Activated T-cell treated with anti-CD3 and anti-CD28 coated beads for 24 hours (primary cell): ENCODE measurements at places on chromosomes 5 and 9.

DNA sequence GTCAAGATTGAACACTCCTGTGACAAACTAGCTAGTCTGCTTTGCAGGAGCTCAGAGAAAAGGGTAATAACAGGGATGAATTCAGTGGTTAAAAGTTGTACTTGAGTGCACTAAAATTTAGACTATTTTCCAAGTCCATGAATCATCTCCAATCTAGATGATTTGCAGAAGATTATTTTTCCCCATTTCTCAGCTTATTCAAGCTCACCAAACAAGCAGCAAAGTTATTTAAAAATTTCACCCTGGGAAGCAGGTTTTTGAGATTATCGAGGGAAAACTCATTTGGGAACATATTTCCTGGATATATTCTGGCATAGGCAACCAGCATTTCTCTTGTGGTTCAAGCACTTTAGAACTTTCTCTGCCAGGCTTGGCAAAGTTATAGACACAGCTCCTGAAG is 311.4 kb downstream of the TLE1 start:
- no peak for DNase-seq

DNA sequence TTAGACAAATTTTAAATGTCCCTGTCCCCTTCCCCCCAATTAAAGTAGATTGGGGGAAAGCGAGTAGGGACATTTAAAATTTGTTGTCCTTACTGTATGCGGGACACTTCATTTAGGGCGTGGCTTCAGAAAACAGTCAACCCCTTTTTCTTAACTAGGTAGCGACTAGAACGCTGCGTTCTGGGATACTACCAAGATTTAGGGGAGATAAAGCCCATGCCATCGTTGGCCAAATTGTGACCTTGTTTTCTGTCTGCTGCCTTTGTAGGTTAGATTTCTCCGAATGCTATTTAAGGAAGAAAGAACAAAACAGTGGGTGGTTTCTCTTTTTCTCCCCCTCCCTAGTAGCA is 1.2 kb downstream of the CKS2 start:
- DNase-seq, result no peak

DNA sequence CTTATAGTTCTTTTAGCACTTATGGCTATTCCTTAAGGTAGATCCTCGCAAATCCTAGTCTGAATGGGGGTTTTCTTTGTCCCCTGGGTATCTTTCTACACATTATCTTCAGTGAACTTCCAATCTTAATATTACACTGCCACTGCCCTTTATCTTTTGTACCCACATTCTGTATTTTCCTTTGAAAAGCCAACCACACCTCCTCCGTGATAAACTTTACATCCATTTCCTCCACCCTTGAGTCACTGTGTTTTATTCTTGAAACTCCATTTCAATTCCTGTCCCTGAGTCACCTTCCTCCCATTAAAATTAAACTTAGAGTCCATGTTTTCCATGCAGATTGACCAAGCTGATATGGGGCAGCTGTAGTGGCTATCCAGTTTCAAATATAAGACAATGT is 43.2 kb upstream of the RICTOR start:
- no peak for DNase-seq

DNA sequence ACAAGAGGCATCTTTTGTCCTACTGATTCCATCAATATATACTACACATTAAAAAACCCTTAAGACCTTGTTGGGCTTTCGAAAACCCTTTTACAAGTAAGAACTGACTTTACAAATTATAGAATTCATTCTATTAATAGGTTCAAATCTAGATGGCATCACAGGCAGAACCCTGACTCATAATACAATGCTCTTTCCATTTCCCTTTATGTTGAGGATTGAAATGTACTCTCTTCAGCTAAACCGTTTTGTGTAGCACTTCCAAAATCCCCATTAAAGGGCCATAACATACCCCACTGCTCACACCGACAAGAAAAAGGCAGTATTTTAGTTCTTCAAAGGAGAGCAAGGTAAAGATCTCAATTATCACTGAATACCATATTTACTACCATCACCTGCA is 11.2 kb downstream of the CSNK1A1 start:
- DNase-seq, result no peak

- DNase-seq, result peak; percentile 44
Observed at GRCh38 chr9:136403915-136404800, 4.2 kb upstream of the SNAPC4 start.

- no peak for DNase-seq
Observed at GRCh38 chr5:119367502-119368237, 11.9 kb downstream of the TNFAIP8 start.

DNA sequence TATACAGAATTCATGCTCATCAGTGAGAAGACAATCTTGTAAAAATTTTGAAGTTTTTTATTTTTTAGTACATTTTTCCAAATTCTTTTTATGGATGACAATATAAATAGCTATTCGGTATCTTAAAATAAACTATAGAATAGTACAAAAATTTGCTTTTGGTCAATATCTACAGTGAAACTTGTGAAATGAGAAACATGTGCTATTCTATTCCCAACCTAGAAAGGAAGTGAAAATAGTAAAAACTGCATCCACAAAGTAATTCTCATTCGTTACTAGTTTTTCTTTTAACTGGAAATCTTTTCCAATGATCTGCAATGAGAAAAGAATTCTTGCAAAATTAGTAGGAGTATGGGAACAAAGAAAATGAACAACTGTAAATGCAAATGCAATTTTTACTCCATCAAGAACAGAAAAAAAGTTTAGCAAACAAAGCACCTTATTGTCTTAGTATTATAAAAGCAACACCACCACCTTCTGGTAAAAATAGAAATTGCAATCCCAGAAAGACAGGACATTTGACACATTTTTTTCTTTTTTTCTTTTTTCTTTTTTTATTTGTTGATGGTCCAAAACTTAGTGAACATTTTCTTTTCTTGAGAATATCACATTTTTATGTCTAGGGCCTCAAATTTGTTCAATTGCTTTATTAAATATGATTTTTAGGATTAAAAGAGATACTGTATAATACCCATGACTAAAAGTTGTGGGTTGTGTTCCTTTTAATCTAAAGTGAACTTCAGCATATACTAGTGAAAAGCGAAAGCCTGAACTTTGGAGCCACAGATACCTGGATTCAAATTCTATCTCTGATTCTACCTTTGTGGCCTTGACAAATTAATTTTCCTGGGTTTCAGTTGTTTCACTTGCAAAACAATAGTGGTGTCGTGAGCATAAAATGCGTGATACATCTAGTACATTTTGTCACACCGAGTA is 72.3 kb downstream of the SLCO4C1 start:
- DNase-seq, result no peak

DNA sequence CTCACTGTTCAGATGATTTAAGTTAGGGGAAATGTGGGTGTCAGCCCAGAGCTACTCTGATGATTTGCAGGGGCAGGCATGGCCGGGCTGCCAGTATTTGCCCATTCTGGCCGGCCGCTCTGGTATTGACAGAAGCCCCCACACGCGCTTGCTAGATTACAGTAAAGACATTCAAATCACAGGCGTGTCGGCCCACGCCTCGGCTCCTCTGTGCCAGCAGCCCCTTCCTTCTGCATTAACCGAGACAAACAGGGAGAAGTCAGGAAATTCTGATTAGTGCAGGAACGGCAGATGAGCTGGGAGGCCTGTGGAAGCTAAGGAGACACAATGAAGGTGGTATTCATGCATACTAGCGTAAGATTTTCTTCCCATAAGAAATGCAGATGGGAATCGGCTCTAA is 113.3 kb downstream of the CRB2 start:
- DNase-seq, result no peak

DNA sequence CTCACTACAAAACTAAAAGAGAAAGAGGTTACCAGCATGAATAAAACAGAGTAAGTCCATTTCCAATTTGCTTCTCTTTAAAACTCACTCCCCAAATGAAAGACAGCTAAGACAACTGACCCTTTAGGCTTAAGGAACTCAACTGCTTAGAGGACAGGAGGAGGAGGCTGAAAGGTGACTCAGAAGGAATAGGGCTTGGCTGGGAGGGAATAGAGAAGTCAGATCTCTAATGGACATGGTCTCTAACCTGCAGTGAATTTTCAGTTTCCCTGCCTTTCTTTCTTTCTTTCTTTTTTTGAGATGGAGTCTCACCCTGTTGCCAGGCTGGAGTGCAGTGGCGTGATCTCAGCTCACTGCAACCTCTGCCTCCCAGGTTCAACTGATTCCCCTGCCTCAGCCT is 261.8 kb upstream of the CLINT1 start:
- DNase-seq, result no peak

DNA sequence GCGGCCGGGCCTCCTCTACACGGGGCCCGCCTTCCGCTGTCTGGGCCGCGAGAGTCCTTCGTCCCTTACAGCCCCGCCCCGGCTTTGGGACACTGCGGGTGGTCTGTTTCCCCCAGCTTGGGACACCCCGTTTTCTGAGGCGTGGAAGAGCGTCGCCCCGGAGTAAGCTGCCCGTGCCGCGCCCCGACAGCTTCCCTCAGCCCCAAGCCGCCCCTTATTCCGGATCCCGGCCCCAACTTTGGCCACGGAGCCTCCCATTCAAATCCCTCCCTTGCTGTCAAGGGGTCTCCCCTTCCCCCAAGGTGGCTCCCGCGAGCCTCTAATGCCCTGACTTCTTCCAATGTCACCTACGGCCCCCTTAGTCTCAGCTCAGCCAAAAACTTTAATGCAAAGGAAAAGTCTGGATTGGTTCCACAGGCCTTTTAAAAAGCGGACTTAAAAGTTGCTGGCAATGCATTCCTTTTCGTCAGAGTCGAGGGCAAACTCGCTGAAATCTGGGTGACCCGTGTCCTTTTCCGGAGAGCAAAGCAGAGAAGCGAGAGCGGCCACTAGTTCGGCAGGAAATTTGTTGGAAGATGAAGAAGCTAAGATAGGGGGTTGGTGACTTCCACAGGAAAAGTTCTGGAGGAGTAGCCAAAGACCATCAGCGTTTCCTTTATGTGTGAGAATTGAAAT is 19.8 kb downstream of the EXOSC2 start:
- no peak for DNase-seq

GRCh38 chr5:119078861-119079260 is 8.0 kb downstream of the DMXL1 start:
- no peak for DNase-seq

DNA sequence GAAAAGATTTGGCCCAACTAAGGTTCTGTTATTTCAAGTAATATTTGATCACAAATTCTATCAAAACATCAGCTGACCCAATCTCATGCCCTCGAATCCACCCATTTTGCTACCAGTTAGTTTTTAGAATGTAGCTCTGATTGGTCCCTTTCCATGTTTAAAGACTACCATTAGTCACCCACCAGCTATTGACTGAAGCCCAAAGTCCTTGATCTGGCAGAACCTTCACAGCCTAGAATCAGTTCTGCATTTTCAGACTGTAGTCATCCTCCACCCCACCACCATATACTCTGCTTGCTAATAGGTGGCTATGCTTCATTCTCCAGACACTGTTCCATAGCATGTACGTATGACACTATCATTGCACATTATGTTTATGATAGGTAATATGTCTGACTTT is 182.2 kb upstream of the TARS1 start:
- no peak for DNase-seq

GRCh38 chr9:136671646-136672430 is 9.1 kb downstream of the EGFL7 start:
- peak; percentile 28 for DNase-seq

DNA sequence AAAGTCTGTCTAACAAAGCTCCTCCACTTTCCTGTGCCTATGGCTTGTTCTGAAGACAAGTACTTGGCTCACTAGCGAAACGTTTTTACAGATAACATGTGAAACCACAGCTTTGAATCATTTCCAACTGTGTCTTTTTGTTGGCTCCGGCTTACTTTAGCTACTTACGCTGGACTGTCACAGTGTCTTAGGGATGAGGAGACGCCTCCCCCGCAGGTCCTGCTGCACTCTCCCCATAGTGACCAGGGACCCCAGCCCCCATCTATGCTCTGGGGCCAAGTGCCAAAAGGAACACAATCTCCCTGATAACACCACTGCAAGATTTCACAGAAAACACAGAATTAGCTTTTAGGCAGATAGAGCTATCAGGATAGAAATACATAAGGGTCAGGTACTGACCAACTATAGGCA is 219.1 kb downstream of the ADAMTS6 start:
- DNase-seq, result no peak

- DNase-seq, result no peak
Observed at GRCh38 chr9:77773381-77773780, 125.3 kb upstream of the GNA14 start.

DNA sequence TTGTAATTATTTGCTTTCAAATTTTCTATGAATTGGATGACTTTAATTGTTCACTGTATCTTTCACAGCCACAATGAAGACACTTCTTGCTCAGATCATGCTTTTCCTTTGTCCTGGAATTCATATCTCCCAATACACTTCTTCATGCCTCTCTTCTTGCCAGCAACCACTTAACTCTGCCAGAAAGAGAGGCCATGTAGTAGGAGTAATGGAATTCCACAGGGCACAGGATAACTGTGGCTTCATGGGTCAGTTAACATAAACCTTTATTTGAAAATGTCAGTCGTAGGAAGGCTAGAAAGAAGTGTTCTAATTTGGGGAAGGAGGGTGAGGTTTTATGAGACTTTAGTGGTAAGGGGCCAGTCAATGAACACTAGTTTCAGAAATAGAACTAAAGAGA is 190.3 kb downstream of the TMEM167A start:
- no peak for DNase-seq
